ENCODE measurements at places on chromosomes 4 and X.

GRCh38 chr4:141340458-141340857 lies 119.8 kb downstream of the ZNF330 start:
- no peak for DNase-seq

DNA sequence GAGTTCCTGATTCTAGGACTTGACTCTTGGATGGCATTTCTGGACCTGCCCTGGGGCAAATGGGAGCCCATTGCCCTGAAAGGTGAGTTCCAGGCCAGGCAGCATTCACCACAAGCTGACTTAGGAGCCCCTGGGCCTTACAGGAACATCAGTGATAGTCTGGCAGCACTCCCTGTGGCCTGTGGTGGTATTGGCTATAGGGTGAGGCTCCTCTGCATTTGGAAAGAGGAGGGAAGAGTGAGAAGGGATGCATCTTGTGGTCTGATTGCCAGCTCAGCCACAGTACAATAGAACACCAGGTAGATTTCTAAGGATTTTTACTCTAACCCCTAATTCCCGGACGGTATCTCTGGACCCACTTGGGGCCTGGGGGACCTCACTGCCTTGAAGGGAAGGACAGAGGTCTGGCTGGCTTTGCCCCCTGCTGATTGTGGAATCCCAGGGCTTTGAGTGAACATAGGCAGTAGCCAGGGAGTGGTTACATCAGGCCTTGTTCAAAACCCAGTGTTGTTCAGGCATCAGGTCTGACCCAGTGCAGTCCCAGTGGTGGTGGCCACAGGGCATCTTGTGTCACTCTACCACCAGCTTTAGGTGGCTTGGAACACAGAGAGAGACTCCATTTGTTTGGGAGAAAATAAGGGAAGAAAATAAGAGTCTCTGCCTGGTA lies 32.9 kb downstream of the MAGED4 start:
- DNase-seq = no peak

DNA sequence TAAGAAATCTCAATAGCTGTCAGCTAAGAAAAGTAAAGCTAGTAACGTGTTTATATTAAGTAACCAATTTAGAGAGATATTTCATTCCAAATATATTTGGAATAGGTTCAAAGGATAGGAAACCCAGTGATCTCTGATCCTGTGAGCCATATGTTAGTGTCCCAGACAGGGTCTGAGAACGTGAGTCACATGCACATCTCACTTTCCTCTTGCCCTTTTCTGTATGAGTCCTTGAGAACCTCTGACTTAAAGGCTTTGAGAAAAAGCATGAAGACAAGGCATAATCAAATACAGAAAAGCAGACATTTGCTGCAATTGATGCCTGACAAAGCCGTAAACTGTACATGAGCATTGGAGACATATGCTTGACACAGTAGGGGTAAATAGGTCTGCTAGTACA lies 655.1 kb upstream of the ADGRL3 start:
- no peak for DNase-seq

DNA sequence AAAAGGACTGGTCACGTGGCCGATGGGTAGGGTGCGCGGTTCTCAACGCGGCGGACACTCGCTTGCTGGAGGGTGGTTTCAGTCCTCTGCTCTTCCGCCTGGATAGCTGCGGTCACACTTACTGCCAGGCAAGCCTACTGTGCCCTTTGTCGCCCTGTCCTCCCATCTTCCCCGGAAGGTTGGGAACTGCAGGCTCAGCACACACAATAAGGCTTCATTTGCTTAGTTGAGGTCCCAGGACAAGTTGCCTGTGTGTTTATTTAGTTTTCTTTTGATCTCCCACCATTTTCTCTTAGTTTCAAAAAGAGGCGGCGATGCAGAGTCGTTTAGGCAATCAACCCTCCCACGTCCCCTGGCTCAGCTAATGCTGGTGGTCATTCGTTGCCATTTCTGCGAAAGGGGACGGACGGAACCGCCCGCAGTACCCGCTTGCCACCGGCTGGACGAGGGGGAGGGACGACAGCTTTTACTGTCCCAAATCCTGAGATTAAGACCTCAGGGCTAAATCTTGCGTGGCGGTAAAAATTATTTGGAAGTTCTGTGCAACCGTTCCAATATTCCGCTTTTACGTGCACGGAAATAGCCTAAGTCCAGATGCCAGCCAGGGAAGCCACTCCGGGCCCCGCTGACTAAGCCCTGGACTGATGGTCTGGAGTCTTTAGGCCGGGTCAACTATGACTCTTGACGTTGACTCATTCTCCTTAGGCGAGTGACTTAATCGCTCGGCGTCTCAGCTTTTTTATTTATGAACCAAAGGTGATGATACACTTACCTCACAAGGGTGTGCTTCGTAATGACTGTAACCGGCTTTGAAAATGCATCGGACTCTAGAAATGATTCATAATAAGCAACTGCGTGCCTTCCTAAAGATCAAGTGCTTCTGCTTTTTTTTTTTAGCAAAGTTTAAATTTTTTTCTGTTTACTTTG lies 671 bp upstream of the EIF4E start:
- peak; percentile 50 for DNase-seq

DNA sequence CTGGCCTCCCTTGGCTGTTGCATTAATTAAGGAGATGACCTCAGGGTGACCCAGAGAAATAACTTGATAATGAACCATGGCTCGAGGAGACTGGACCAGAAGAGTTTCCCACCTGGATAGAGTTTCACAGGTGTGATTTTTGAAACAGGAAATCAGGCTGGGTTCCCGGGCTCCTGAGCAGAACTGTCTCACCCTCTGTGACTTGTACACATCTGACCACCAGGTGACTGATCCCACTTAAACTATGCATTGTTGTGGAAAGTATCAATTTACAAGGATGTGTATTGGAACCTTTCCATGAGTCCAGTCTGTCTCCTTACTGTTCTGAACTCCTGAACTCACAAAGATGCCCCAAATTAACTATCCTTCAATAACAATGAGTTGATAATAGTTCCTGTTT lies 220.3 kb downstream of the PTTG2 start:
- DNase-seq = no peak

DNA sequence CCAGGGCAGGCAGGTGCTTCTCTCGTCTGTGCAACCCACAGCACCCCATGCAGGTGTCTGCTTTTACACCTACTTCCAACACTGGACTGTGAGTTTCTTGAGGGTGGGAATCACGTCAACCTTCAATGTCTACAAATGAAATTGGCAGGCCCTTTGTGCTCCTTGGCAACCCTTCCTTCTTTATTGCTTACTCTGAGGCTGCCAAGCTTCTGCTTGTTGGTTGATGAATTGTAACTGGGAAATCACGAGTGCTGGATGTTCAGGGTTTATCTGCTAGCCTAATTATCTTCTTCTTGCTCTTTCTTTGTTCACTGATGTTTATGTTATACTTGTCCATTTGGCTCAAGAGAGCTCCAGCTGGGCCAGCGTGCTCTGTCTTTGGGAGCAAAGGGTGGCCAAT lies 2.5 kb upstream of the DGAT2L6 start:
- DNase-seq = no peak

- DNase-seq = no peak
Measured at GRCh38 chrX:56554870-56555269, 8.6 kb upstream of the UBQLN2 start.

GRCh38 chrX:129525896-129526295 lies 2.6 kb upstream of the SMARCA1 start:
- DNase-seq = no peak

GRCh38 chr4:164536814-164537213 lies 217.1 kb upstream of the SMIM31 start:
- no peak for DNase-seq

GRCh38 chrX:118780911-118781310 lies 42.7 kb upstream of the ZCCHC12 start:
- DNase-seq = no peak
